ENCODE measurements at places on chromosomes 6 and 20. TPM values are rescaled to one million over a fixed set of nuclear protein-coding genes. Genes with fewer than 3 reads are reported as not detected.

DNA sequence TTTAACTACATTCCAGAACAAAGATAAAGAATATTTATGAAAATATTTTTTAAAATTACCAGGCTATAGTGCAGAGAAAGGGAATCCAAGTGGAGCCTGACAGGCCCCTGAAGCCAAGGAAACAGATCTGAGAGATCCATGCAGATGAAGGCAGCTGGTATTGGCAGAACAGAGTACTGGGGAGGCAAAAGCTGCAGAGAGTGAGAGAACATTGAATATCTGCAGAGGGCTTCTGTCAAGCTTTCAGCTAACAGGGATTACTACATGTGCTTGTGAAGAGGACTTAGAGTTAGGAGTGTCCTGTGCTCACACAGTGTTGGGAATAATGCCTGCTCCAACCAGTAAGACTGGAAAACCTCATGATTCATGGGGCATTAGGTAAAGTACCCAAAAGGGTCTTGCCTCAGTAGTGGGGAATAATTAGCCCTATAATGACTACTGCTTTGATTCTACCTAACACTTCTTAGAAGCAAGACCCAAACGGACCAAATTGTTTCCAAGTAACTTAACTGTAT lies 657.2 kb downstream of the DHX35 start:
- no peak for DNase-seq

The MRS2 gene
- total RNA-seq, result 14.0 TPM

The OR2B6 gene
- total RNA-seq, result not detected

The CAP2 gene
- total RNA-seq, result 0.81 TPM

All from HT-29 (cell line).